ENCODE measurements at places on chromosomes 6 and 20.
A peak's percentile ranks its signal among the peaks of the same experiment; 100 is the strongest.

GRCh38 chr6:150940941-150941340 is 75.4 kb downstream of the MTHFD1L start:
- no peak for DNase-seq

DNA sequence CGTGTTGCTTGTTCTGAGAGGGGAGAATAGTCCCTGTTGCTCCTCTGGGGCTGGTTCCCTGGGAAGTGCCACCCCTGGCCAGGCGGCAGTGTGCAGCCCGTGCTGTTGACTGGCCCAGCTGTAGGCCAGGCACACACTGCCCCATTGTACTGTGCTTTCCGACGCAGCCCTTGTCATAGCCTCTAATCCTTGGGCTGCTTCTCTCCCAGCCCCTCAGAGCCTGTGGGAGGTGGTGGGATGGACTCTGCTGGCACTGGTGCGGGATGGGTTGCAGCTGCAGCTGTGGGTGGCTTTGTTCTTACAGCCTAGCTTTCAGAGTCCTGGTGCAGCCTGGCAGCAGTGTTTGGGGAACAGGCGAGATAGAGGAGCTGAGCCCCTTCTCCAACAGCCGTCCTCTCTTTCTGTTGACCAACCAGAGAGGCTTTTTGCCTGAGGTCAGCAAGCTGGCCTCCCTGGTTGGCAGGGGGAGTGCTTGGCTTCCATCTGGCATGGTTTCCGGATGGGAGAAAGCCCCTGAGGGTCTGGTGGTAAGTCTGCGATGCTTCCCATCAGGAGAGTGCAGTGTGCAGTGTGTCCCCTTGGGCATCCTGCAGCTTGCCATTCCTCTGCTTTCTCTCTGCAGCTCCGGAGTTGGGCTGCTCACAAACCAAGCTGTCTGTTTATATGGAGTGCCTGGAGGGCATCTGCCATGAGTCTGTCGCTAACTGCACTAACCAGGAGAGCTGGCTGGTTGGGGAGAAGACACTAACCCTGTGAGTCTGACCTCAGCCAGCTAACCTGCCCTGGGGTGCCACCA is 12.1 kb downstream of the TJAP1 start:
- no peak for DNase-seq

- no peak for DNase-seq
These were observed 242.1 kb downstream of the SOD2 start for GRCh38 chr6:159450815-159451465.

DNA sequence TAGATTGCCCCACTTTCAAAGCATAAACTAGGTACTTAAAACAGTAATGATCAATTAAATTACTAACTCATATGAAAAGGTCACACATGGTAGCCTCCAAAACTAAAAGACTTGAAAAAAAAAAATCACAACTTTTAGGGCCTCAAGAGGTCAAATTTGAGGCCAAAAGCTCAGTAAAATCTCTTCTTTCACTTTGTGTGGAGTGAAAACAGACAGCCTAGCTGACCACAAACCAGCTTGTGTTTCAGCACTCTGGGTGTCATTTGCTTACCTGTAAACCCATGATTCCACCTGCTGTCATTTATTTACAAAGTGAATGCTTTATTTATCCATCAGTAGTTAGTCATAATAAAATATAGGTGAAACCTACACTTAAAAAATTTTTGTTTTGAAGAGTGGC is 34.0 kb downstream of the GNAS start:
- DNase-seq: no peak

- no peak for DNase-seq
These were observed 405.7 kb upstream of the CITED2 start for GRCh38 chr6:139779988-139780774.

DNA sequence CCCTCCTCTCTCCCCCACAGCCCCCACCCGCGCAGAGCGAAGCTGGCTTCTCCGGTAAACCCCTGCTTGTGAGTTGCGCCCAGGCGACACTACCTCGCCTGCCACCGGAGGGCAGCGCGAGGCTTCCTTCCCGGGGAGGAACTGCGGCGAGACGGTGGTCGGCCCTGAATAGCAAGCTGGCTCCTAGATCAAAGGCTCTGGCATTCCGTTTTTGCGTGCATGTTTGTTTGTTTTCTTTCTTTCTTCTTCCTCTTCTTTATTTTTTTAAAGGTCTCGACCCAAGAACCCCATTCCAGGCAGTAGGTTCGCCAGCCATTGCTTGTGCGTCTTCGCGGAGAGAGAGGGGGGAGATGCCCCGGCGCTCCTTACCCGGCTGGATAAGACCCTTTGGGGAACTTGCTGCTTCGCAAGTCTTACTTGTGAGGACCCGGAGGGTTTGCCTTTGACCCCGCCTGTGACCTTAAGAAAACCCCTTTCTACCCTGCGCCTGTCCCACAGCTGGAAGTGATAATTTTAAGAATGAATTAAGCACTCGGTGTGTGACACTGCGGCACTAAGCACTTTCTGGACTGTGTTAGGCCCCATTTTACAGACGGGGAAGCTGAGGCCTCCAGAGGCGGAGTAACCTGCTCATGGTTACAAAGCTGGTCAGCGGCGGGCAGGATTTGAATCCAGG is 92.7 kb upstream of the SIRPA start:
- peak; percentile 8 for DNase-seq
